Stimulated activated CD8-positive, alpha-beta memory T cell treated with anti-CD3 and anti-CD28 coated beads, Interleukin-2, amount 100 ng/mL, for 1 hour (primary cell): ENCODE measurements at places on chromosomes 1 and 21.

- no peak for DNase-seq
Observed at GRCh38 chr1:17167041-17167785, 37.7 kb upstream of the PADI1 start.

- no peak for DNase-seq
Observed at GRCh38 chr1:184685116-184685515, 69.5 kb downstream of the EDEM3 start.

GRCh38 chr1:68409426-68409825, 40.3 kb downstream of the RPE65 start:
- no peak for DNase-seq

GRCh38 chr1:212591922-212592321, 16.6 kb upstream of the ATF3 start:
- DNase-seq: no peak

DNA sequence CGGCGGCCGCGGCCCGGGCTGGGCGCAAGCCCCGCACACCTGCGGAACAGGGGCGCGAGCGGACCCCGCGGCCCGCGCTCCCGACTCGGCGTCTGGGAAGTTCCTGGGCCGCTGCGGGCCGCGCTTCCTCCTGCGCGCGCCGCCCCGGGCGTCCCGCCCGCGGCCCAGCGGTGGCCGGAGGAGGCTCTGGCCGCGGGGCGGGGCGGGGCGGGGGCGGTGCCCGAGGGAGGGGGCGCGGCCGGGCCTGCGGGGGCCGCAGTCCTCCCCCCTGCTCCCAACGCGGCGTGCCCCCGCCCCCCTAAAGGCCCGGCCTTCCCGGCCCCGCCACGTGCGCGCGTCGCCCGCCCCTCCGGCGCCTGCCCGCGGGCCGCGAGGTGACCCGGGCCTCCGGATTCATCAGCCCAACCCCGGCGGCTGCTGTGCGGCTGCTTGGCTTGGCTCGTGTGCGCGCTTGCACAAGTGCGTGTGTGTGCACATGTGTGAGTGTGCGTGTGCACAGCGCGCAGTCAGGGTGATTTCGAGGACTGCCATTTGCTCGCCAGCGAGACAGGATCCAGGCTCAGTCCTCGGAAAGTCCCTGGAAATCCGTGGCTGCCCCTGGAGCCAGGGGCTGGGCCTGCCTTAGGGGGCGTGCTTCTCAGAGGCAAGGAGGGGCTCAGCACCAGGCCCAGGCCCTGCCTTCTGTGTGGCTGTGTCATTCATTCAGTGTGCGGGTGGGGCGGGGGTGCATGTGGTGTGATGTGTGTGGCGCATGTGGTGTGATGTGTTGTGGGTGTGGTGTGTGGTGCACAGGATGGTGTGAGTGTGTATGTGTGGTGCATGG, at the start of gene C2CD2:
Gene C2CD2, minus strand, starts transcription at position 188 of the 823 bp plus-strand sequence. CDS start 370 bp downstream, outside the sequence.
- DNase-seq: no peak

DNA sequence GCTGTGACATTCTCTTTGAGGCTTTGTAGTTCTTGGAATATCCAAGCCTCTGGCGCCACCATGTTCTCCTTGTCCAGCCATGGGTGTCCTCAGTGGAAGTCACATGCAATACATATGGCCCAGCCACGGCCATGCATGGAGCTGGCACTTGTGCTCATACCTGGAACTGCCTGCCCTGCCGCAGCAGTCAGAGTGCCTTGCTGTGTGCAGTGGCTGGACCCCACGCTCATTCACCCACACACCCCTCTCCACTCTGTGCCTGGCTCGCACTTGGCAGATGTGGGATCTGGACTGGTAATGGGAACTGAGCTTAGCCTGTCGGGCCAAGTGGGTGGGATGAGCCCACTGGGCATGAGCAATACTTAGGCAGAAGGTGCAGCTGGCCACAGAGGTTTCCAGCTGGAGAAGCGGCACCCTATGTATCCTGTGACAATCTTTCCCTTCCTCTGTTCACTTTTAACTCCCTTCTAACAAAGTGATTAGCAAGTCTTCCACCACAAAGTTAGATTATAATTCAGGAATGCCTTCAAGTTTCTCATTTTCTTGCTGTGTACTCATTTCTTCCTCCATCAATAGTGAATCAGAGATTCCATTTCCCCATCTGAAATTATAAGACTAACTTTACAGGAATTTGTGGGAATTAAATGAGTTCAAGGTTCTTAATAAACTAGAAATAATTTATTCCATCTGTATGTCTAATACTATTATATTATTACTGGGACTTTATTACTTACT, 351.6 kb upstream of the NCAM2 start:
- no peak for DNase-seq

DNA sequence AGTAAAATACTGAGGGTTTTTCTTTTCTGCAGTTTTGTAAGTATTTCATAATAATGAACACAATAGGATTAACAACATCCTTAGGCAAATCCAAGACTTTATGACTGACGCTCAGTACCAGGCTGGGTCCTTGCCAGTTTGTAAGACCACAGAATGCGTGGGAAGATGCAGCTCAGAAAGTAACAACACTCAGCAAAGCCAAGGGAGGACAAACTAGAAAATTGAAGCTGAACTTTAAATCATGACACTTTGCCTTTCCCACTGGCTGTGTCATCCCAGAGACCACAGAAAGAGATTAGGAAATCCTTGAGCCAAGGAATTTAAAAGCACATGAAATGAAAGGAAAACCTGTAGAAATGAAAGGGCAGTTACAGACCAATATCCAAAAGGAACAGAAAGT, 426.3 kb upstream of the CHRM3 start:
- DNase-seq: no peak

DNA sequence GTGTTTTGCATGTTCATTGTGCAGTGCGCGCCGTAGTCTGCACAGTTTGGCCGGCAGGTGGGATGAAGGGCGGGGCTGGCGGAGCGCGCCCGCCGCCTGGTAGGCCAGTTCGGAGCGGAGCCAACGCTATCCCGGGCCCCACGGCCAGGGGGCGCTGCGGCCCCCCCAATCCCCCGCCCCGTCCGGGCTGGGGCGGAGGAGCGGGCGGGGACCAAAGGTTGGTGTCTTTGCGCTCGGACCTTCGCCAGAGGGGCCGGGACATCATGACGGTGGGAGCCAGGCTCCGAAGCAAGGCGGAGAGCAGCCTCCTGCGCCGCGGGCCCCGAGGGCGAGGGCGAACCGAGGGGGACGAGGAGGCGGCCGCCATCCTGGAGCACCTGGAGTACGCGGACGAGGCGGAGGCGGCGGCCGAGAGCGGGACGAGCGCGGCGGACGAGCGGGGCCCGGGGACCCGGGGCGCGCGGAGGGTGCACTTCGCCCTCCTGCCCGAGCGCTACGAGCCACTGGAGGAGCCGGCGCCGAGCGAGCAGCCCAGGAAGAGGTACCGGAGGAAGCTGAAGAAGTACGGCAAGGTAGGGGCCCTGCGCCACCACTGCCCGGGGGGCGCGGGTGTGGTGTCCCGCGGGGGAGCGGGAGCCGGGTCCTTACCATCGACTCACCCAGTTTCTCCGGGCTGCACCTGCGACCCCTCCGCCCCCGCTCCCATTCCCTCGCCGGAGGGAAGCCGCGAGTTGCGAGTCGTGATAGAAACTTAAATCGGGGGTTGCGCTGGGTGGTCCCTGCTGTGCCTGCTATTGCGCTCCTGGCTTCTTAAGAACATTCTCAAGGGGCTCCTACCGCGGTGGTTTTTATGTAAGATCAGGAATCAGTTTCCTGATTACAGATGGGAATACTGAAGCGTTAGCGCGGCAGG, at the start of gene C1orf115:
Gene C1orf115, plus strand, starts transcription at position 224 of the 913 bp plus-strand sequence. Its CDS starts 40 bp downstream, at position 264.
- DNase-seq: peak; percentile 44

DNA sequence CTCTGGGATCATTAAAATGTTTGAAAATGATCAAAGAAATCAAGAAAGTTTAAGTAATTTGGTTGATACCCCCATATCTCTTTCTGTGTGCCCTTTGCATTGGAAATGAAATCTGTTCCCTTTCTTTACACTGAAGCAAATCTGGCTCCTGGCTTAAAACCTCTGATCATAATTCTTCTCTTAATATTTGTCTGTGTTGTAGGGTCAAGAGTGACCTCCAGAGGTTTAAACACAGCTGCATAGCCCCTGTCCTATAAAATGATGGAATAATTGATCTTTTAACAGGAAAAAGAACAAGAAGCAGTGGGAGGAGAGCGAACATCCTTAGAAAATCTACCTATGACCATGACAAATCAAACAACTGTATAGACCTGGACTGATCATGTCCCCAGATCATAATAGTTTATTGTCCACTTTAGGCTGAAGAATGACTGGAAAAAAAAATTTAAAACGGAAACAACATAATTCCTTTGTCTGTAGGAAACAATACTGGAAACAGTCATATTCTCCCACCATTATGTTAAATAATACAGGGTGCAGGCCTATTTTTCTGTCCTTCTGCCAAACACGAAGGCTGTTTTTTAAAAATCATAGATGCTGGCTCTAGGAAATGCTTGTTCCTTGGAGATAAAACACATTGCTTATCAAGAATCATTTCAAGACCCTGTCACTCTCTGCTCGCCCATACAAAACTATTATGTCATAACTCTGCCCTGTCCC, 184.3 kb downstream of the NEGR1 start:
- no peak for DNase-seq

GRCh38 chr1:217528271-217528670, 102.6 kb downstream of the GPATCH2 start:
- DNase-seq: no peak

DNA sequence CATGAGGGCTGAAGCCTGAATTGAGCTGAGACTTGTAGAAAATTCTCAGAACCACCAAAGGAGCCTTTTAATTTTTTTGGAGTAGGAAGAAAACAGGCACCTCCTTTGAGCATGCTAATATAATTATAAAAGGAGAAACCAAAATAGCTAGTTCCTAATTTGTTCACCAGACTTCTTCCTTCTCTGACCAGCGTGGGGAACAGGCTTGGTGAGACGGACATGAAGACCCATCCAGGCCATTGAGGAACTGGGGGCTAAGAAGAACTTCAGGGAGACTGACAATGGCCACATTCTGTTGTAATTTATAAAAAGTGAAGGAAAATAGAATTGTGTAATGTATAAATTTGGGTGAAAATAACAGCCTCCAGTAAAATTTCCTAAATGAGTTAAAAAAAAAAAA, 62.6 kb downstream of the MAN1C1 start:
- no peak for DNase-seq

DNA sequence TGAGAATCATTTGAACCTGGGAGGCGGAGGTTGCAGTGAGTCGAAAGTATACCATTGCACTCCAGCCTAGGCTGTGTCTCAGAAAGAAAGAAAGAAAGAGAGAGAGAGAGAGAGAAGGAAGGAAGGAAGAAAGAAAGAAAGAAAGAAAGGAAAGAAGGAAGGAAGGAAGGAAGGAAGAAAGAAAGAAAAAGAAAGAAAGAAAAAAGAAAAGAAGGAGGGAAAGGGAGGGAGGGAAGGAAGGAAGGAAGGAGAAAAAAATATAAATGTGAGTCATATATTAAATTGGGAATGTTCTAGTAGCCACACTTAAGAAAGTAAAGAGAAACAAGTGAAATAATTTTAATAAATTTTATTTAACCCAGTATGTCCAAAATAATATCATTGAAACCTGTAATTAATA, 16.7 kb upstream of the CITED4 start:
- DNase-seq: no peak

DNA sequence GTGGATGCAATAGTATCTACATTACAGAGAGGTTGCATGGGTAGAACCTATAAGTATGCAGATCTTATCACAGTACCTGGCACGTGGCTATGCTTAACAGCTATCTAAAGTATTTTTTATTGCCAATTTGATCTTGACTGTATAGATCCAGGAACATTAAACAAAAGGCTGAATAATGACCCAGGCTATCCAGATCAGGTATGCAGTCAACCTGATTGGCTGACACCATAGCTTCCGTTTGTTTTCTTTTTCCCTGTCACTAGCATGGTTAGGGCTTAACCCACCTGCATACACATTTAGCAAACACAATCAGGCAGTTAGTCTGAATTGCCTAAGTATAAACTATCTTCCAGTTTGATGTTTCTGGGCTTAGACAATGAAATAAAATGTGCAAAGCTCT, 264.9 kb upstream of the PLXNA2 start:
- no peak for DNase-seq

- DNase-seq: no peak
Observed at GRCh38 chr1:58939146-58939545, 155.3 kb upstream of the JUN start.

- DNase-seq: no peak
Observed at GRCh38 chr1:203453616-203454015, 22.0 kb upstream of the PRELP start.

GRCh38 chr1:55825461-55825860, 610.3 kb upstream of the USP24 start:
- no peak for DNase-seq

DNA sequence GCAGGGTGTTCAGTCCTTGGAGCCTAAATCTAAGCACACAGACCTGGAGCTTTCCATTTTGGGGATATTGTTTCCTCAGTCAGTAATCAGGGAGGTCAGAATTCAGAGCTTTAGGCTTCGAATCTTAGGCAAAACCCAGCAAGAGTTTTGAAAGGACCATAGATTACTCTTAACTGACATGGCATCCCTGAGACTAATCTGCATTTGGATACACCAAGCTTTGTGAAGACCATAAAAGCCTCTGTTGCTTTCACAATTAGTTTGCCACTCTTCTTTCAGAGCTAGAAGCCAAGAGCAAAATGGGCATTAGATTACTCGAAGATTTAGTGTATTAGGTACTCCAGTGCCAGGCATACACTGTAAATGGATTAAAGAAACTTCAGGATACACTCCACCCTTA, 131.8 kb upstream of the GREM2 start:
- no peak for DNase-seq

DNA sequence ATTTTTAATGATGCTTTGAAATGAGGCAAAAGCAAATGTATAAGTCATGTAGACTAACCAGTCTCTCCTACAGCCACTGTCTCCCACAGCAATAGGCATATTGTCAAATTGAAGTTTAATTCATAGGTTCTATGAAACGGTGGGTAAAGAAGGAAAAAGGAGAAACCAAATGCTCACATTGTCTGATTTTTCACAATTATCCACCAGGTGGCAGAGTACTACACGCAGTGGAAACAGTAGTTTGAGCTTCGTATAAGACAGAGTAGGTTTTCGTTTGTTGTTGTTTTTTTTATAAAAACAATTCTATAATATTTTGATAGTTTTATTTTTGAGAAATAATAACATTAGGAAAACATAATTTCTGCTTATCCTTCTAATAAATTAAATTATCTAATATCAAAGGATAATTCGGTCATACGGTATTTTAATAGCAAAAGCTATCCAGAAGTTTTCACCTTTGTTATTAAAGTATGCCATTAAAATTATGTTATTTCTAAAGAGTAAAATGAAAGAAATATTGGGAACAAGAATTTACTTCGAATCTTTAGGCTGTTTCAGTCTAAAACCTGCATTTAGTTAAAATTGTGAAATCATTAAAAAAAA, 39.1 kb downstream of the TYW3 start:
- no peak for DNase-seq

DNA sequence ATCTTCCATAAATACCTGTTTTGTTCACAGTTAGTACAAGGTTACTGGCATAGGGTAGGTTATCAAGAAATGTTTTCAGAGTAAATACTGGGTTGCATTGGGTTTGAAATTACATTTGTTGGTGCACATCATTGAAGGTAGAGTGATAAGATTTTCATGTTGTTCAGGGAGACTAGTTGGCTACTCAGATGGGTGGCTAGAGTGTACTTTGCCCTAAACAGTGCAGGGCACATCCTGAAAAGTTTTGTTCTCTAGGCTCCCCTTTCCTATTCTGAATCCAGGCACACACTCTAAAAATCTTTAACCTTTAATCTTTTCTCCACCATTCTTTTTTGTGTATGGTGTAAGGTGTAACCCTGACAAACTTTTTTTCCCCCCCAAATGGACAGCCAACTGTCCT, 18.0 kb downstream of the POU2F1 start:
- DNase-seq: no peak

GRCh38 chr1:28127617-28128257, 39.3 kb upstream of the EYA3 start:
- no peak for DNase-seq
